ENCODE measurements at places on chromosomes 11 and 22.

- no peak for DNase-seq
Measured at GRCh38 chr11:102451681-102452460, 694 bp downstream of the TMEM123 start.

DNA sequence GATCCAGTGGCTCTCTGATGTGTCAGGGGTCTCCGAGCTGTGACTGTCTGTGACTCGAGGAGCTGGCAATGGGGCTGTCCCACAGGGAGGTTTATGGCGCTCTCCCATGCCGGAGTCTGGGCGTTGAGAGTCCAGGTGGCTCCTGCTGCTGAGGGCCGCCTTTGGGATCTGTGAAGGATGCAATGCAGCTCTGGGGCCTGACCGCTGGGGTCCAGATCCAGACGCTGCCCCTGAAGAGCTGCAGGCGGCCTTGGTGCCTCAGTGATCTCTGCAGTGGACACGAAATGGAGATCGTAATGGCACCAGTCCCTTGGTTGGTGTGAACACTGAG lies 155.3 kb downstream of the TBC1D22A start:
- DNase-seq = no peak

GRCh38 chr11:111135778-111136570 lies 109.6 kb upstream of the POU2AF2 start:
- DNase-seq = no peak

DNA sequence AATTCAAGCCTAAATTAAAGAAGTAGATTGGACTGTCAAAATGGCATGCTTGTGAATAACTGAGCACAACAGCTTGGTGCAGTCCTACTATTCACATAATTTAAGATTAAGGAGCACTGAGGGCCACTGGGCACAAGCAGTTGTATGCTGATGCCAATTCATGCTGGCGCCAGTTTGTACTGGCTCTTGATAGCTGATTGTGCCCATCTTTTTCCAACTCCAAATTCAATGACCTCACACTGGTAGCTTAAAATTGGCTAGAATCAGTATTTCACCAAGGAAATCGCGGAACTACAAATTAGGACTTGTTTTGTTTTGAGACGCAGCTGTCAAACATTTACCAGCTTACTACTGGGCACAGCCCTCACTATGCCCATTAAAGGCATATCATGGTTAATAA lies 969.2 kb downstream of the JRKL start:
- DNase-seq = no peak

DNA sequence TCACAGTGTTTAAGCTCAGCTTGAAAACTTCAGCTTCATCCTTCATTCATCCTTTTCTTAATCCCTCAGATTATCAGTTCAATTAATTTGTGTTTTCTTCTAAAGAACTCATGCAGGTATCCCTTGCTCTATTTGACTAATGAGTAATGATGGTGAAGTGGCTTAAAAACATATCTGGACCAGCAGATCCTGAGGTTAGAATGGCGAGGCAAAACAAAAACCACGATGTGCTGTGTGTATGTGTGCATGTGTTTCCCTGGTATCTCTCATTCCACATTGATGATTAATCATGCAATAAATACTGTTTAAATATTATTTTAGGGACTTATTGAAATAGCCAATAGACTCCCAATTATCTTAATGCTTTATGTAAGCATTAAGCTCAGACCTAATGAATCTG lies 437.0 kb downstream of the DYNC2H1 start:
- DNase-seq = no peak

- no peak for DNase-seq
Measured at GRCh38 chr22:23542933-23543332, 37.2 kb downstream of the IGLL1 start.

- no peak for DNase-seq
Measured at GRCh38 chr11:80613655-80614054, 1172.8 kb upstream of the TENM4 start.

GRCh38 chr22:32177221-32177765 lies 18.2 kb upstream of the C22orf42 start:
- DNase-seq = no peak

GRCh38 chr11:95242091-95242844 lies 11.3 kb upstream of the SESN3 start:
- no peak for DNase-seq

DNA sequence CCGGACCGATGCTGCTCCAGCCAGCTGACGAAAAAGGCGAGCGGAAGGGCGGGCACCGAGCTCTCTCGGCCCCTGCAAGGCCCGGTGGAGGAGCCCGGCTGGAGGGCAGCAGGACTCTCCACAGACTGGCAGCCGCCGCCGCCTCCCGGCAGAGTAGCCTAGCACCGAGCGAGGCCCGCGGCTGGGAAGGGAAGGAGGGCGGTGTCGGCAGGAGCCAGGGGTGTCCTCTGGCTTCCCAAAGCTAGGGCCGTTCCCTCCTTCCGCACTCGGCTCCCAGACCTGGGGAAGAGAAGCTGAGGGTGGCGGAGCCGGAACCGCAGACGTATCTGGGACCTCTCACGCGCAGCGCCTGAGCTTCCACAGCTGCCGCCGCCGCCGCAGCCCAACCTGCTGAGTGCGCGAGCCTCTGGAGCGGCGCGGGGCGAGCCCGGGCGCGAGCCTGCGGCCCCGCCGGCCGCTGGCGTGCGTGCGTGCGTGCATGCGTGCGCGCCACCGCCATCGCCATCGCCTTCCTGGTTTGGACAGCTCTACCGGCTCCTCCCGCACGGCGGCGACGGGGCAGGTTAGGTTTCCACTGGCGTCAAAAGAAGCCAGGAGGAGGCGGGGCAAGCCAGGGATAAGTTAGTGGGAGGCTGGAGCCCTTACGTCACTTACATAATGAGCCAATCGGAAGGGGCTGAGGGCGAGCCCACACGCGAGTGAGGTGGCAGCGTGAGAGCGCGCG lies at the start of gene RAB6A:
RAB6A (minus strand) TSS at position 396 of the 724 bp plus-strand sequence. CDS start 439 bp downstream, outside the sequence.
- DNase-seq = peak; percentile 93

DNA sequence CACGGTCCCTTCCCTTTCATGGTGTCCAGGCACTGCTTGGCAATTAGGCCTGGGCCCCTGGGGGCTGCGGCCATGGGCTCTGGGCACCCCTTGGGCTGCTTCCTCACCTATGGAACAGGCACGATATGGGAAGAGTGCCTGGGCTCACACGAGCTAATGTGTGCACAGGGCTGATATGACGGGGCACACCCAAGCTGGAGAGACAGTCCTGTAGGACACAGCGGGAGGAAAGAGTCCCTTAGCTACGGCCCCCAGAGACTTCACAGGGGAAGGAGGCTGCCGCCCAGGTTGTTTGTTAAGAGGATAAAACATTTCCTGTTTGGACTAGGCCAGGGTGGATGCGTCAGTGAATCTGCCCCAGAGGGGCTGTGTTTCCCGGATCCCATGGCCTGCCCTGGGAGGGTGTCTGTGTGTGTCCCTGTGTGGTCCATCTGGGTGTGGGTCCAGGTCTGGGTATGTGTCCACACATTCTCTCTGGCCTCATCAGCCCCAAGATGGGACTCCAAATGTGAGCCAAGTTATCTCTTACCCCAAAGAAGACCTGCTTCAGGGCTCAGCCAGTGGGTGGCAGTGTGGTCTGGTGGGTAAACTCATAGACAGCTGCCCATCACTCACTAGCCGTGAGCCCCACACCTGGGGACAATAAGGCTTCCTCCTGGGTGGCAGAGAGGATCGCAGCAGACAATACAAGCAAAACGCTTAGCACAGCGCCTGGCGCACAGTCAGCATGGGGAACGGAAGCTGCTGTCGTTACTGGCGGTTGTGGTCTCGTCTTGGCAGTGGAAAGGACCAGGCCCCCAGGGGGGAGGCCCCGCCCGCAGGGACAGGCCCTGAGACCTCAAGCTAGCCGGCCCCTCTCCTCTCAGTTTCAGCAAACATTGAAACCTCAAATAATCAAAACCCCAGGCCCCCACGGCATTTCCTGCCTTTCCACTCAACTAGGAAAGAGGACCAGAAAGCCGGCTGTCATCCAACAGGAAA lies 3.2 kb upstream of the EMID1 start:
- no peak for DNase-seq

DNA sequence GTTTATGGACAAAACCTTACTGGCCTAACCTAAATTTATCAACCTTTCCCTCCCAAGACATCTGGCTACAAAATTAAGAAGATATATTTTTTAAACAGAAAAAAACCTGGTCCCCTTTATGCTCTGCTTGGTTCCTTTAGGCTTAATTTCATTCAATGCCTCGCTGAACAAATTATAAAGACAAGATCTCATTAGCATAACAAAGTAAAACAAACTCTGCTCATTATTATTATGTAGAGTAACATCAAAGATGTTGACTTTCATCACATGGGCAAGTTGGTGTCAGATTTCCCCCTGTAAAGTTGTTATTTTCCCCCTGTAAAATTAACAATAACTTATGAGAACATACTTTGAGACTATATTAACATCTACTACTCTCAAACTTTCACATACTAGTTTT lies 11.0 kb downstream of the RRAS2 start:
- DNase-seq = no peak

- DNase-seq = no peak
Measured at GRCh38 chr11:119006656-119007055, 8.7 kb downstream of the CENATAC start.

DNA sequence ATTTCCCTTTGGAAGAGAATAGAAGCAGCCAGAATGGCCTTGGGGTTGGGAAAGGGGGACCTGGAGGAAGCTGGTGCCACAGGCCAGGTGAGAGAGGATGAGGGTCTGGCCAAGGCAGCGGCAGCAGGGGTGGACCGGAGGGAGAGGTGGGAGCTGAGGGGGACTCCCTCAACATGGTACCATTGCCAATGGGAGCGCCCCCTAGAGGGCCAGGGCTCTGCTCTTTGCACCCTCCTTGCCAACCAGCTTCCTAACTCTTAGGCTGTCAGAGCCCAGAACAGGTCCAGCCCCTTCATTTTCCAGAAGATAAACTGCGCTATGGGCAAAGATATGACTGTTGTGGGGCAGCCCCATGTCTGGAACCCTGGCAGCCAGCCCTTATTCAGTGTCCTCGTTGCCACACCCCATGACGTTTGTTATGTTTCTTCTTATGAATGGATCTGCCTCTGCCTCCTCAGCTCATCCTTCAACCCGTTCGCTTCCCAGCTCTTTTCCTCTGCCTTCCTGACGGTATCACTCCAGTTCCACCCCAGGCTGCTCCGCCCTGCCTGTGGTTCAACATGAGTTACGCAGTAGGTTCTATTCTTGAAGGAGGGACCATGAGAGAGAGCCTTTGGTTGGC lies 185.2 kb downstream of the GRIK4 start:
- no peak for DNase-seq

DNA sequence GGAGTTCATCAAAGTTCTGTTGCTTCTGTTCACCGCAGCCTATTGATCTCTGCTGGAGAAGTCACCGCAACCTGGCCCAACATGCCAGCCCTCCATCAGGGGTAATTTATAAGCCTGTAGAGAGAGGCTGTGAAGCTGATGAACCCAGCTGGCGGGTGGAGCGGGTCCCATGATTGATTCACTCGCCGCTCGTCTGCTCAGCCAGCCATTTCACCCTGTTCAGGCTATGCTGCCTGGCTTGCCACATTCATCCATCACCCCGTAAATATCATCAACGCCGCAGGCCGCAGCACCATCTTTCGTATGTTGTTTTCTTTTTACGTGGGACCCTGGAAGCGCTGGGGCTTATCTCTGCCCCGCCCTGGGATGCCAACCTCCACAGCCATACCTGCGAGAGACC lies 116.7 kb upstream of the OPCML start:
- no peak for DNase-seq

- no peak for DNase-seq
Measured at GRCh38 chr11:44376423-44376822, 66.5 kb upstream of the ALX4 start.

DNA sequence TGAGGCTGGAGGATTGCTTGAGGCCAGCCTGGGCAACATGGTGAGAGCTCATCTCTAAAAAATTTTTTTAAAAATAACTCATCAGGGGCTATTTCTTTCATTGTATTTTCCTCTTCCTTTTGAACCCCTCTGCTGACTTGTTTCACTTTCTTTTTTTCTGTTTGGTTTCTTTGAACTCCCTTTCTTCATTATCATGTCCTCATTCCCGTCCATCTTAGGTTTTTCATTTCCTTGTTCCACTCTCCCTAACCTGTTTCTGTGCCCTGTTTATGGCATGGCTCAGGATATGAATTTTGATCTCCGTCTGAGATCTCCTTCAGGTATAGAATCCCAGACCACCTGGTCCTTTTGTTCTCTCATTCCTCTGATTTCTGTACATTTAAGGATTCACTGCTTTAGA lies 12.5 kb downstream of the MARK2 start:
- no peak for DNase-seq

DNA sequence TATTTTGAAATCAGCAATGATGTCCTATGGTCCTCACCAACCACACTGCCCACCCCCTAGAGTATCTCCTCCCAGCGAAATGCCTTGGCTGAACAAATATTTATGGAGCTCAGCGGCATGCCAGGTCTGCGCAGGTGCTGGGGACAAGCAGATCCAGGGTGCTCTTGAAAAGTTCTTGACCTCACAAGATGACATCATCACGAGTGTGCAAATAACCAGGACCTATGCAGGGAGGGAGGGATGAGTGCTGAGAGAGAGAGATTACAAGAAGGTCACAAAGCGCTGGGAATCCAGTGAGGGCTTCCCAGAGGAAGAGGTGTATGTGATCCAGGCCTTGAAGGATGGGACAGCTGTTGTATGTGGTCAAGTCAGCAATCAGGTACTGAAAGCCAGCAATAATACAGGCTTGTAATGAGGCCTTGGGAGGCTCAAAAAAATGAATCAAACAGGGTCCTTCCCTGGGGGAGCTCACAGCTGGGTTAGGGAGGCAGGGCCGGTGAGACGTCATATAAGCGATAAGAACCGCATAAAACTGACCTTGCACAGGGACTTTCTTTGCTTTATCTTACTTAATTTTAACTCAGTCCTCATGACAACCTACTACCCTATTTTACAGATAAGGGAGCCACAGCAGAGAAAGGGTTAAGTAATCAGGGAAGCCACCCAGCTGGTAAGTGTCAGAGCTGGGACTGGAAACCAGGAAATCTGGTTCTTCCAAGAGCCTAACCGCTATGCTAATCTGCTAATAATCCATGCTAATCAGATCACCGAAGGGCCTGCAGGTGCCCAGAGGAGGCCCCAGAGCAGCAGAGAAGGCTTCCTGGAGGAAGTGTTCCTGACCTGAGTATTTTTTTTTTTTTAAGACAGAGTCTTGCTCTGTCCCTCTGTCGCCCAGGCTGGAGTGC lies 8.2 kb downstream of the ARRB1 start:
- DNase-seq = no peak

- no peak for DNase-seq
Measured at GRCh38 chr11:92740276-92740675, 229.2 kb upstream of the MTNR1B start.

DNA sequence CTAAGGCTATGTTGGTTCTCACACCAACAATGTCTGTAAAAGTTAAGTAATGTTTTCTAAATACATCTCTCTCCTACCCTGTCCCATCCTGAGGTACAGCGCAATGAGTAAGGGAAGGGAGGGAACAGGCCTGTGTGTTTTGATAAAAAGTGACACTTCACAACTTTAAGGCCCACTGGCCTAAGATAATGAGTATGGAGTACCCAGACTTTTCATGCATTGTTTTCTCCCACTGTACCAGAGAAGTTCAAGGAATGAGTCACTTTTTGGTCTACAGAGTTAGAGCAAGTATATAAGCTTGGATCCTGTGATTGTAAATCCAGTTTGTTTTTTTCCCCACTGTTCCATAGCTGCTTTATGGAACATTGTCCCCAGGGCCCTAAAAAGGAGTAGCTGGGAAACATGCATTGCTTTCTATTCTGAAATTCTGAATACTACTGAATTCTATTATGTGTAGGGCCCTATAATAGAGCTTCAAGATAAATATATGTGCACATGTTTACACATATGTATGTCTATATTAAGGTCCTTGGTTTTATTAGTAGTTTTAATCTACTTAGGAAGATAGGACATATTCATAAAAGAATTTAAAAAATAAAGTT lies 29.8 kb downstream of the KCNE3 start:
- no peak for DNase-seq

All from SIG-M5 (cell line).